ENCODE measurements at places on chromosomes 2 and 18.

DNA sequence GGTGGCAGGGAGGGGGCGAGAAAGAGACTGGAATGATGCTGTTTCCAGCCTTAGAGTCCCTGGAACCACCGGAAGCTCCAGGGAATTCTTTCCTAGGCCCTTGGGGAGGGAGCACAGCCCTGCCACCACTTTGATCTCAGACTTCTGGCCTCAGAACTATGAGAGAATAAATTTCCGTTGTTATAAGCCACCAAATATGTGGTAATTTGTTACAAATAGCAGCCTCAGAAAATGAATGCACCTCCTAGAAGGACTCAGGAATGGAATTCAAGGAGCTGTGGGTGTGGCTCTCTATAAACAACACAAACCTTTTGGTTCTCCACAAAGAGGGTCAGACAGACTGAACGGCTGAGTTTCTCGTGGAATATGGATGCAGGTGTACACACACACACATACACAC lies 144.5 kb downstream of the ACKR3 start:
- no peak for DNase-seq

- no peak for DNase-seq
Measured at GRCh38 chr2:68698567-68699377, 35.8 kb upstream of the ARHGAP25 start.

- no peak for DNase-seq
Measured at GRCh38 chr2:229392196-229392595, 121.1 kb upstream of the PID1 start.

DNA sequence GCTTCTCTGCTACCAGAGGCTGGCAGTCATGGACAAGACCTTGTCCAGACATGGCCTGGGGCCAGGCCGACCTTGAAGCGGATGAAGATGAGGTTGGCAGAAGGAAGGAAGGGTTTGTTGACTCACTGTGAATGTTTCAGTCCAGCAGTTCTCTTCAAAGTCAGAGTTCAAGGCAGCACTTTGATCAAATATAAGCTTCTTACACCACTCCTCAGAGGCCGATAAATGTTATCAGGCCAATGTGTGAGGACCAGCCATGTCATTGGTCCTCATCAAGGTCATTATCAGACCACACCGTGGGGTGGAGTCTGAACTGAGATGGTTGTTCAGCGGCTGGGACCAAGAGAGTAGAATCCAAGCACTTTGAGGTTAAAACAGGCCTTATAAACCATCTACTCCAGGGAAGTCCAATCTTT lies 35.5 kb downstream of the QPCT start:
- no peak for DNase-seq

DNA sequence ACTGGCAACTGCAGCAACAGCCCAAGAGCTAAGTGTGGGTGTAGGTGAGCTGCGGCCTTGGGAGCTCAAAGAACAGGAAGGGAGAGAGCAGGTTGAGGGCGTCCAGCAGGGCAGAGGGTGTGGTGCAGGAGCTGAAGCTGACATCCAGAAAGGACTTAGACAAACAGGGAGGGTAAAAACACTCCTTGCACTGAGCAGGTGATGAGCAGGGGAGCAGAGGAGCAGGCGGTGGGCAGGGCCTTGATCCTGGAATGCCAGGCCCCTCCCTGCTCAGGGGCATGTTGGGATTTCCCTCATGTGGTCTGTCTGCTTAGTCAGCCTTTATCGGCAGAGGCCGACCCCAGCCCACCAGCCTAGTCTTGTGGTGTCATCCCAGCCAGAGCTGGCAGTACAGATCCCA lies 63.6 kb downstream of the VSNL1 start:
- no peak for DNase-seq

DNA sequence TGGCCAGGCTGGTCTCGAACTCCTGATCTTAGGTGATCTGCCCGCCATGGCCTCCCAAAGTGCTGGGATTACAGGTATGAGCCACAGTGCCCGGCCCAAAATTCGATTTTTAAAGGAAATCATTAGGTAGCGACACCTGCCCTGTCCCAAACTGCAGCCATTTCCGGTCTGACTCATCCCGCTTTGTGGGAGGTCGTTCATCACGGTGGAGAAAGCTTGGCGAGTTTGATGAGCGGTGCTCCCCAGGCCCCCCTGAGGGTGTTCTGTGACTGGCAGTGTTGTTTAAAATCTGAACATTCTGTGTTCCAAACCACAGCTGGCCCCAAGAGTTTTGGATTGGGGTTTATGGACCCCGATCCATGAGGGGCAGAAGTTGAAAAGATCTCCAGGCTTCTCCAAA lies 53.0 kb upstream of the GLI2 start:
- DNase-seq: no peak

DNA sequence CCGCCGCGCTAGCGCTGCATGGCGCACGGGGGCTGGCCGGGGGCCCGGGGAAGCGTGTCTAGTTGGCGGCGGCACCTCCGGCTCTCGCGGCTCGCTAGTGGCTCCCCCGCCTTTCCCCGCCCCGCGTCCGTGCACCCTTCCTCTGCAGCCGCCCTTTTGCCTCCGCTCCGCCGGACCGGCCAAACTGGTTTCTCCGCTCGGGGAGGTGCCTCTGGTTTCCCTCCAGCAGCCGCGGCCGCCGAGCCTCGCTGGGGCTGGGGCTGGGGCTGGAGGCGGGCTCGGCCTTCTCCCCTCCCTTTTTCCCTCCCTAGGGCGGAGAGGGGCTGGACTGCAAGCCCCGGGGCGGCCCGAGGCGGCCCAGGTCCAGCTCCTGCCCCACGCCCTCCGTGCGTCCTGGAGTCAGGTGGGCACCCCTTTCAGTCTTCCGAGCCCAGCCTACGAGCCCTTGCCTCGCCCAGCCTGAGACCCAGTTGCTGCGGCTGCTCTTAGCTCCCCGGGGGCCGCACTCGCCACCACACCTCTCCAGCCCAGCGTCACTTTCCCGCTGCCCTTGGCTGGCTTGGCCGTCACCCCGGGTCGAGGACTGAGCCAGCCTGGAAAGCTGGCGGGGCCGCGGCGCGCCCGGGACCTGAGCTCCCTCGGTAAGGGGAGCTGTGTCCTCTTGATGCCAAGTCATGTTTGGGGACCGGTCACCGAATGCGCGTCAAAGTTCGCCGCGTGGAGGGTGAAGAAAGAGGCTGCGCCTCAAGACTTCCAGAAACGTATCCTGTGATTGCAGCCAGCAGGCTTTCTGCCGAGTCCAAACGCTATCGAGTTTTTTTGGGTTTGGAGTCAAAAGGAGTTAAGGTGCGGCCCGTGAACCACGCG lies at the start of gene ATP8B1:
TSS of gene ATP8B1 (minus strand) at position 213 of the 867 bp plus-strand sequence. CDS start 71,508 bp downstream, outside the sequence.
- peak; percentile 69 for DNase-seq

- no peak for DNase-seq
Measured at GRCh38 chr2:66574701-66575624, 140.0 kb downstream of the MEIS1 start.

- no peak for DNase-seq
Measured at GRCh38 chr18:6874315-6874714, 144.8 kb downstream of the ARHGAP28 start.

- DNase-seq: no peak
Measured at GRCh38 chr2:186125625-186126024, 360.4 kb upstream of the ZC3H15 start.

DNA sequence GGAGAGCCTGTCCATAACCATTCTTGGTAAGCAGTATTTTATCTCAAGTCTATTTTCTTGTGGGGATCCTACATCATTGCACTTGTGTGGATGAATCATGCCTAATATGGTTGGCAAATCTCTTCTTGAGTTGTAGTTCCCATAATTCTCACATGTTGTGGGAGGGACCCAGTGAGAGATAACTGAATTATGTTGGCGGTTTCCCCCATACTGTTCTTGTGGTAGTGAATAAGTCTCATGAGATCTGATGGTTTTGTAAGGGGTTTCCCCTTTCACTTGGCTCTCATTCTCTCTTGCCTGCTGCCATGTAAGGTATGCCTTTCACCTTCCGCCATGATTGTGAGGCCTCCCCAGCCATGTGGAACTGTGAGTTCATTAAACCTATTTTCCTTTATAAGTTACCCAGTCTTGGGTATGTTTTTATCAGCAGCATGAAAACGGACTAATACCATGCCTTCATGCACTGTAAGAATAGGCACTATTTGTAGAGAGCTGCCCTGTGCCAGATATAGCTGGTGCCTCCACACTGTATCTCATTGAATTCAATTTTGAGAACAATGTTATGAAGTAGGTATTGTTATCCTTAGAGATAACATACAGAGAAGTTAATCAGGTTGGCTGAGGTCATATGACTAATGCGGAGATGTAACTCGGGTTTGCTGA lies 148.3 kb downstream of the PLCL1 start:
- DNase-seq: no peak

GRCh38 chr18:43661570-43661969 lies 384.3 kb upstream of the SYT4 start:
- no peak for DNase-seq

DNA sequence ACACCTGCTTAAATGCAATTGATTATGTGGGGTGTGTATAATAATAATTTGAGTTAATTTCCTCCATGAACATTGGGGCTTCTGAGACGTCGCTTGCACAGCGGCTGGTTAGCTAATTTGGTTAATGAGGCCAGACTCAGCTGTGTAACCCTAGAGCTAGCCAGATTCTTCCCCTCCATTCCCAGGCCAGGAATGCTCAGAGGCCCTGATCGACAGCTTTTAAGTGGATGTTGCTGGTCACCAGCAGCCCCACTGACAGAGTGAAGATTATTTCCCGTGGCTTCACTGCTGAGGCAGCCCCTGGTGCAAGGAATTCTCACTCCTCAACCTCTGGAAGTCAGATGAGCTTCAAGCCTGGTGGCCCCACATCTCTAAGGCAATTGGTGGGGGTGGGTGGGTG lies 12.4 kb upstream of the EPAS1 start:
- DNase-seq: no peak

DNA sequence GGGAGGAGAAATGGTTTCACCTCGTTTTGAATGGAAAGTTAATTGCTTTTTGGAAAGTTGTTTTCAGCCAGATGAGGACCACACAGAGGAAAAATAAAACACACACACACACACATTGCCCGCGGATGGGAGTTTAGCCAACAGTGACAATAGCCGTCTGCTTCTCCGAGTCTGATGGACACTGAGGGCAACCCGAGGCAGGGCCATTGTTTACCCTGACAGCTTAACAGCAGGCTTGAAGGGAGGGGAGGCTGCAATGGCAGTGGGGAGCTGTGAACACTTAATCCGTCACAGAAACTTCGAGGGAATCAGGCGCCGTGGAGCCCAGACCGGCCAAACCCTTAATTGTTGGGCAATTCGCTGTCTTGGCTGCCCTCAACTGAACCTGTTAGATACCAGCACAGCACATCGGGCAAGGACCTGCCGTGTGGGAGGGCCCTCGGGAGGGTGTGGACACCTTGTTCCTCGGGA lies 145.9 kb downstream of the ACKR3 start:
- DNase-seq: no peak

GRCh38 chr2:106339609-106340008 lies 128.6 kb downstream of the RGPD3 start:
- no peak for DNase-seq

DNA sequence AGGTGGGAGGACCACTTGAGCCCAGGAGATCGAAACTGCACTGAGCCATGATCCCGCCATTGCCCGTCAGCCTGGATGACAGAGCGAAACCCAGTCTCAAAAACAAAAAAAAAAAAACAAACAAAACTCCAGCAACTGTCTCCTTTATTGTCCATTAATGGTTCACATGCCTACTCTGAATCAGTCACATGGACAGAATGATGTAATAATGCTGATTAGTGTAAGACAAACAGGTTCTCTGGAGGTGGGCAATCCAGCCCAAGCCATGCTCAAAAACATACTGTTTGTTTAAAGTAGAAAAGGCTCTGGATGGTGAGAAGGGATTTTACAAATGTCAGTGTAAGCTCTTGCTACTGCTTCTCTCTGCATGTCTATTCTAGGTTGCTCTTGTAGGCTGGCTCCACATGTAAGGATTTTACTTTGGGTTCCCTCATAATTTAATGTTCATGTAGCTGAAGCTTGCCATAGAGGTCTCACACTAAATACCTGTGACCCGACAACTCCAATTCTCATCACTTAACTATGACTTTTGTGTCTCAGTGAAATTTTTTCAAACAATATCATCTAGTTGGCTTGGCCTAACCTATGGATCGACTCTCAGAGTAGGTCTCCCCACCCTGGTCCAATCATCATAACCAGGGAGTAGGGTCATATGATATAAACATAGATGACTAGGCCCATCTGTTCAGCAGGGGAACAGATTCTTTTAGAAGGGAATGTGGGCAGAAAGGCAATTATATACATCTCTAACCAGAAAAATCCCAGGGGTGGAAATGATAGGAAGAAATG lies 83.9 kb upstream of the SLC39A10 start:
- no peak for DNase-seq

- DNase-seq: no peak
Measured at GRCh38 chr2:224948859-224949258, 93.4 kb downstream of the DOCK10 start.

DNA sequence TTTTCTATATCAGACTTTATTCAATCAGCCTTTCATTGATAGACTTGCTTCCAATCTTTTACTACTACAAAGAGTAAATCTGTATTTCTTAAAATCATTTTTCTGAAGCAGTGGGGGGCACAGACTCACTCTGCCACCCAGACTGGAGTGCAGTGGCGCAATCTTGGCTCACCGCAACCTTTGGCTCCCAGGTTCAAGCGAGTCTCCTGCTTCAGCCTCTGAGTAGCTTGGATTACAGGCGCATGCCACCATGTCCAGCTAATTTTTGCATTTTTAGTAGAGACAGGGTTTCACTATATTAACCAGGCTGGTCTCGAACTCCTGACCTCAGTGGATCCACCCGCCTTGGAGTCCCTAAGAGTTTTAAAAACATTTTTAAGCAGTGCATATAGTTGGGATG lies 270.6 kb upstream of the REG3G start:
- no peak for DNase-seq

DNA sequence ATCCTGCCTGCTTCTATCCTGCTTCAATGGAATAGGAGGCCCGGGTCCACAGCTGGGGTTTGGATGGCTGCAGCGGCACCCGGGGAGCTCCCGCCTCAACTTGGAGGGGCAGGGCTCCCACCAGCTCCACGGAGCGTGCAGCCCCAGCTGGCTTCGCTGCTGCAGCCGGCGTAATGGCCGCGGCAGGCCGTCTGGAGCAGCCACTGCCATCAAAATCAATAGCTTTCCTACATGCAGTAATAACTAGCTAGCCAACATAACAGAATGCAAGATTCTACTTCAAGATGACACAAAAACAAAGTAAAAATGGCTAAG lies 154.2 kb upstream of the RMP24 start:
- no peak for DNase-seq

DNA sequence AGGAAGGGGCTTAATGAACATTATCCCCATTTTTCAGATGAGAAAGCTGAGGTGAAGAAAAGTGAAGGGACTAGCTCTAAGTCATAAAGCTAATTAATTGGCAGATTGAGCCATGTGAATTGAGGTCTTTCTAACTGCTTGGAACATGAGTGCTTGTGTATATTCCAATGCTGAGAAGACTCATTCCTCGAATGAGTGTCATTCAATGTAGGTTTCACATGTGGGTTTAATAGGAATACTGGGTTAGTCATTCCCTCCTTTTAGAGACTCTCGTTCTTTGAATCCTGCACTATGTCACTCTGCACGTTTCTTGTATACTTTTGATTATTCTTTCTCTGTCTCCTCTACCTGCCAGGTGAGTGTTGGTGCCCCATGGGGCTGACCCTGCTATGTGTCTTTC lies 218.2 kb downstream of the HRH4 start:
- no peak for DNase-seq

- no peak for DNase-seq
Measured at GRCh38 chr2:28662044-28662443, 89.6 kb upstream of the PPP1CB start.

GRCh38 chr2:45128580-45128997 lies 119.3 kb upstream of the SIX2 start:
- DNase-seq: no peak
